Anterior cingulate cortex (tissue), 58 donors: ENCODE measurements at places on chromosomes 2 and 18.

GRCh38 chr2:79191816-79192215 lies 32.3 kb upstream of the REG3A start:
- no peak for DNase-seq

DNA sequence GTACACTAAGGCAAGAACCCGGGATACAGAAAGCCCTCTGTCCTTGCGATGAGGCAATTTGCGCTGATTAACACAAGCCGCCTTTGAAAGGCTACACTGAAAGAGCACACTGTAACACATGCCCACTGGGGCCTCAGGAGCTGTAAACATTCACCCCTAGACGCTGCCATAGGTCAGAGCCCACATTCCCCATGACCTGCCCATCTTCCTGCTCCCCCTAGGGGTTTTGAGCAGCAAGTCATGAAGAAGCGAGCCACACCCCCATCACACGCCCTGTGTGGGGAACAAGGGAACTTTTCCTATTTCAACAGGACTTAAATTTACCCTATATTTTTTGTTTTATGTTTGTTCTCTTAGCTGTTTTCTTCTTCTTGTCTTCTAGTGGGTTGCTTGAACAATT lies 47.8 kb upstream of the SLC4A10 start:
- DNase-seq, result no peak

- DNase-seq, result no peak
Observed at GRCh38 chr18:53152476-53152875, 812.5 kb downstream of the DCC start.

DNA sequence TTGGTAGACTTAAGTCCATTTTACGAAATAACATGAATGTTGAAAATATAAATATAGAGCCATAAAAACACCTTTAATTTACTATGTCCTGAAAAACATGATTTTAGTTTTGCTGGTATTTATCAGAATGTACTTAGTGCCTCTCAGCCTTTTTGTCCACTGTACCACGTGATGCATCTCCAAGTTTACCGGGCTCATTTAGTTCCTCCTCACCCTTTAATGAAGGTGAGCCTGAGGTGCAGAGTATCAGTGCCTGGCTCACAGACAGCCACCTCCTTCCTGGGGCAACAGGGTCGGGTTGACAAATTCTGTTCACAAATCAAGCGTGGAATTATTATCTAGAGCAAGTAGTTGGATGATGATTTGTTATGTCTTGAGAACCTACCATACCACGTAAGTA lies 420.5 kb upstream of the MEIS1 start:
- DNase-seq, result no peak

- DNase-seq, result no peak
Observed at GRCh38 chr2:9639000-9639602, 8.3 kb upstream of the YWHAQ start.

- no peak for DNase-seq
Observed at GRCh38 chr18:6449213-6449612, 34.5 kb upstream of the L3MBTL4 start.

DNA sequence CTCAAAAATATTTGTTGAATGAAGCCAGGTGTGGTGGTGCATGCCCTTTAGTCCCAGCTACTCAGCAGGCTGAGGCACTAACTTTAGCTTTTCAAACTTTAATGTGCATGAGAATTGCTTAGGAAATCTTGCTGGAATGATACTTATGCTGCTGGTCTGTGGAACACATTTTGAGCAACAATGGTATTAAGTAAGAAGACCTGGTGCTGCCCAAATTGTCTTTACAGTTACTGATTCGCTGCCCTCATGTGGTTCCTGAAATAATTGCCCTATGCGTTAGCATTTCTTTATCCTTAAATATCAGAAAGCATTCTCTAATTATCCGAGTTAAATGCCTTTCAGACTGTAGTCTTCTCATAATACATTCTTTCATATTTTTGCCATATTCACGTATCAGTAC lies 76.0 kb upstream of the SESTD1 start:
- DNase-seq, result no peak
